ENCODE measurements at places on chromosomes 4 and X.
A peak's percentile ranks its signal among the peaks of the same experiment; 100 is the strongest.

DNA sequence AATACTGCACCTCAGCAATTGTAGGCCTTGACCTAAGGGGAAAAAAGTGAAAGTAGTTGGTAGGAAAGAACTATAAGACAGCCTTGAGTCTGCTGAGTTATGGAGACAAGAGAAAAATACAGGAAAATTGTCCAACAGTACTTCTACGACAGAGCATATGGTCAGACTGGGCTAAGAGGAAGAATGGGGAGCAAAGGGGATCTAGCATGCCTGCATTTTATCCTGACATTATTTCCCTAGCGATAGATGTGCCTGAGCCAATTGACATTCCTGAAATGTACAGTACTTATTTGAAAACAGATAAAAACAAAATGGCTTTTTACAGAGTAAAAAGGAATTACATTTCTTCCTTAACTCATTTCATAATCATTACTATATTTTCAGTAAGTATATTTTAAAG lies 22.2 kb downstream of the GUCY1A1 start:
- peak; percentile 14 for DNase-seq

- DNase-seq = no peak
Observed at GRCh38 chrX:110920991-110921390, 125.4 kb upstream of the CHRDL1 start.

DNA sequence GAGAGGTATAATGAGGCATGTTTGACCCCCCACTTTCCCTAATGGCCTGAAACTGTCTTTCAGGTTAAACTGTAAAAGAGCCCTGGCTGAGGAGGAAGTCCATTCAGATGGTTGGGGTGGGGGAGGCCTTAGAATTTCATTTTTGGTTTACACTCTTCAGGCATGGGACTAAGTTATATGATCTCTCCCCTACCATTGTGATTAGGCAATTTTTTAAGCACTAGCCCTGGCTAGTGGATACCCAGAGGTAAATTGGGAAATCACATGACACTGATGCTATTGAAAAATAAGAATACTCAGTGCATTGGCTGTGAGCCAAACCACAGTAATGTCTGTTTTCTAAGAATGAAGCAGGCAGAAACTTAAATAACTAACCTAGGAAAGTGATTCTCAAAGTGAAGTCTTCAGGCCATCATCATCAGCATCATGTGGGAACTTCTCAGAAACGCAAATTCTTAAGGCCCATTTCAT lies 149.7 kb downstream of the RRAGB start:
- DNase-seq = peak; percentile 5

- no peak for DNase-seq
Observed at GRCh38 chr4:95831166-95831565, 8.7 kb upstream of the PDHA2 start.

GRCh38 chr4:67616478-67616877 lies 58.0 kb downstream of the STAP1 start:
- DNase-seq = no peak

All from cardiac muscle cell (in vitro differentiated cells and primary cell).